Stimulated activated CD8-positive, alpha-beta memory T cell treated with anti-CD3 and anti-CD28 coated beads, Interleukin-2, amount 100 ng/mL, for 1 hour (primary cell): ENCODE measurements at places on chromosomes 3 and 15.

DNA sequence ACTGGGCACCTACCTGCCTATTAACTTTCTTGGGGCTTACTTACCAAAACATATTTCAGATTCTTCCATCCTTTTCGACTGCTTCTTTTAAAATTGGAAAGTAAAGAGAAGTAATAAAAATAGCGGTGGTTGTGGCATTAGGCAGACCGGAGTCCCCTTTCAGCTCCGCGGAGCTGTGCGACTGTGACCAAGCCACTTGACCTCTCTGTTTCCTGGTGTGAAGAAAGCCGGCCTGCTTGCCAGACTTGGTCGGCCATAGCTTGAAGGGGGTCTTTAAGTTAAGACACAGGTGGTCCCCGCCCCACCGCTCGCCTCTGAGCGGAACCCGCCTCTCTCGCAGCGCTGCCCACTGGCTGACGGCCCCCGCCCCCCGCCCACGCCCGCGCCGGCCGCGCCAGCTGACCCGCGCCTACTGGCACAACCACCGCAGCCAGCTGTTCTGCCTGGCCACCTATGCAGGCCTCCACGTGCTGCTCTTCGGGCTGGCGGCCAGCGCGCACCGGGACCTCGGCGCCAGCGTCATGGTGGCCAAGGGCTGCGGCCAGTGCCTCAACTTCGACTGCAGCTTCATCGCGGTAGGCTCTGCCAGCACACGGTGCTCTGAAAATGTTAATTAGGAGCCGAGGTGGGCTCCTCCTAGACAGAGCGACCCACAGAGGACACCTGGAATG, 18.3 kb downstream of the NOX5 start:
- no peak for DNase-seq

GRCh38 chr3:184756151-184757021, 44.5 kb upstream of the MAGEF1 start:
- no peak for DNase-seq

DNA sequence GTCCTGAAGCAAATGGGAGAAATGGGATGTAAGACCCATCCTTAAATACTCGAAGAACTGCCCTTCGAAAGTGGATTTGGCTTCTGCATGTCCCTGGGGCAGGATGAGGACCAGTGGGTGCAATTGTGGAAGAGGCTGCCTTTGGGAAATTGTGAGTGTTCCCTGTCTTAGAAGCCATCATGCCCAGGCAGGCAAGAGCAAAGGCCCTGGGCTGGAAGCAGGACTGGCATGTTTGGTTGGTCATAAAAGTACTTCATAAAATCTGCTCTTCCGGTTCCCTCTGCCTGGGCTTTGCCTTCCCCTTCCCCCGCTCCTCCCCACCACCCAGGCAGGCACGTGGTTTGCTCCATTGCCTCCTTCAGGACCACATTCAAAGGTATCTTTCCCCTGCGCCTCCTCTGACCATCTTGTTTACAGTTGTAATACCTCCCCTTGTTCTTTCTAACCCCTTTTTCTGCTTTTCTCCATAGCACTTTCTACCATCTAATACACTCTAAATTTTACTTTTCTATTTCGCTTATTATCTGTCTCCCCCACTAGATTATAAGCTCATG, 8.3 kb downstream of the MINAR1 start:
- no peak for DNase-seq

DNA sequence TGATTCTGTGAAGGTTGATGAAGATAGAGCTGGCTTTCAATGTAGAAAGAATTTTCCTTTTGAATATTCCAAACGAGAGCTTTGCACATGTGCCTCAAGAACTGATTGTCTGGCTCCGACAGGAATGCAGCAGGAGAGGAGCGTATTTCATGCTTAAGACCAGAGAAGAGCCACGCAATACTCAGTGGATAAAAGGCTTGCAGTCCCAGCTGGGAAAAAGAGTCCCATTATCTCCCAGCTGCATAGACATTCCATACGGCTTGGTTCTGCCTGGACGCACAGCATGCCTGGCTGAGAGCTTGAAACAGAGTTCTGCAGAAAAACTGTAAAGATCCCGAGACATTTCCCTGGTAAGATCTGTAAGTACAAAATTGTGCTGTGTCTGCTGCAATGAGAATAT, at the start of gene CNTN6:
Gene CNTN6, plus strand, starts transcription at position 254 of the 400 bp plus-strand sequence. CDS start 54,985 bp downstream, outside the sequence.
- no peak for DNase-seq

- DNase-seq = no peak
These were observed 139.7 kb downstream of the STAG1 start for GRCh38 chr3:136612512-136612911.

GRCh38 chr15:56960116-56960515, 41.7 kb downstream of the TCF12 start:
- no peak for DNase-seq

GRCh38 chr3:48598323-48599076, 3.4 kb upstream of the COL7A1 start:
- no peak for DNase-seq

DNA sequence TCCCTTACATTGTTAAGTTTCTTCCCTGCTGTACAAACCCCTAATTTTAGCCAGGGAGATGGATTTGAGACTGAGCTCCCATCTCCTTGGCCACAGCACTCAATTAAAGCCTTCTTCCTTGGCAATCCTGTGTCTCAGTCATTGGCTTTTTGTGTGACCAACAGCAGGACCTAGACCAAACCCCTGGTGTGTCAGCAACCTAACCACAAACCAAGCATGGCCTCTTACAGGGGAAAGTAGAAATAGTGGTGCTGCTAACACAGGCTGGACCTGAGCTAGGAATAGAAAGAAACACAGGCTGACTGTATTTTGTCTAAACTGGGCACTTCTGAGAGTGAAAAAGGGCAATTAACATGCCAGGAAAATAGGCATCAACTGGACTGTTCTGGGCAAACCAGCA, 37.9 kb downstream of the PPCDC start:
- DNase-seq = no peak

GRCh38 chr15:70258369-70259027, 160.8 kb upstream of the TLE3 start:
- DNase-seq = peak; percentile 24

DNA sequence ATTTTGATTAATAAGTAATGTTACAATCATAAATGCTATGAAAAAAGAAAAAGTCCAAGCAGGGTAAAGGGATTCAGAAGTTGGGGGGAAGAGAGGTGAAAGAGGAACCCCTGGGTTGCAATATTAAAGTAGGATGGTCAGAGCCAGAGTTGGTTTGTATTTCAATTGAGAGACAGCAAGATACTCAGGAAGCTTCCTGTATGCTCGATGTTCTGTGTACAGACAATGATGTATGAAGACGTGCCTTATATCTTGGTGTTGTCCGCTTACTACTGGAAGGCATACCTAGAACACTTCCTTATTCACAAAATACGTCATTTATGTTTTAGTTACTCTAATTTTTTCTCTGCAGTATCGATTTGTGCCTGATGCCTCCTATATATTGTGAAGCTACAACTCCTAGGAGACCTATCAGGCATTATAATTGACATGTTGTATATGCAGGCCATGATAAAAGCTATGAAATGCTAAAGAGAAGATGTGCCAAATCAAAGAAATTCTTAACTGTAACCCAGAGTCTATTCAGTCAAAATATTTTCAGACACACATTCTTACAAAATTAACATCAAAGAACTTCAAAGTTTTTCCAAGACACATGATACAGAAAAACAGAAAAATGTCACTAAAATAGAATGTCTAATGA, 87.5 kb downstream of the TBL1XR1 start:
- DNase-seq = no peak

DNA sequence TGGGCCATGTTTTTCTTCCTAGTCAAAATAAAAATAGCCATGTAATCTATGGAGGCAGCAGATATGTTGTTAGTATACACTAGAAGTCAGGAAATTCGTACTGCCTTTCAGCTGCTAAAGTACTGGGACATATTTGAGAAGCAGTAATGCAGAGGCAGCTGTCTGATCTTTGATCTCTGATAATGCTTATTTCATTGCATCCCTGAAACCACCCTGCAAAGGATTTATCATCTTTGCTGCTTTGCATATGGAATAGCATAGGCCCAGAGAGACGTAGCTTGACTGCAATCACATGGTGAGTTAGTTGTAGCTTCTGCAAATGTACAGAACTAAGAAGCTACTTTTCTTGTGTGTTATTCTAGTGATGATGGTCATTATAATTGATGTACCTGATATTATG, 52.4 kb downstream of the RBM6 start:
- DNase-seq = no peak

DNA sequence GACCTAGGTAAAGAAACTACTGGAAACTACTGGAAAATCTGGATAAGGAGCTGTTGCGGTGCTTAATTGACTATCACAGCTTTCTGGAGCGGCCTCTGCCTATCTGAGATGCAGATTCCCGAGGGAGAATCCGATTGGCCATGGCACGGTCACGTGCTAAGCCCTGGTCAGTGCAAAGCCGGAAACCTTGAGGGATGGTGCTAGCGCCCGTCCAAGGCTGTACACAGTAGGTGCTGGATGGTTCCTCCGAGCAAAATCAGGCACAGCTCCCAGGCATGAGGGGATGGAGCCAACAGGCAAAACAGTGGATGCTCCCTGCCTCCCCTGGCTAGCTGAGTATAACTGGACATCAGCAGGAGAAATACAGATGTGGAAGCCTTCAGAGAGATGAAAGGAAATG, 238.7 kb upstream of the HES1 start:
- no peak for DNase-seq

- DNase-seq = no peak
These were observed 13.4 kb downstream of the IFT57 start for GRCh38 chr3:108208831-108209230.

DNA sequence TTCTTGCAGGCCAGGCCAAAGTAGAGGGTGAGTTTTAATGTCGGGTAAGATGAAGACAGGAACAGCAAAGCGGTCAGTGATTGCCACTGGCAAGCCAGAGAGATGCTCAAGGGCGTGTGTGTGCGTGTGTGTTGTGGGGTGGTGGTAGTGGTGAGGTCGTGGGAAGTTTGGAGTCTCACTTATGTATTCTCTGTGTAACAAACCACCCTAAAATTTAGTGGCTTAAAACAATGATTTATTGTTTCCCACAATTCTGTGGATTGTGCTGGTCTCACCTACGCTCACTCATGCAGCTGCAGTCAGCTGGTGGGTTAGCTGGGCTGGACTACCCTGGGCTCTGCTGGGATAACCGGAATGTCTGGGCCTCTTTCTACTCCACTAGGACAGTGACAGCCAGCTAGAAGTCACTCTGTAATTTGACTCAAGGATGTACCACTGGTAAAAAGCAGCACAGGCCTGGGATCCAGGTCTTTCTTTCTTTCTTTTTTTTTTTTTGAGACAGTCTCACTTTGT, 50.9 kb upstream of the BHLHE40 start:
- no peak for DNase-seq

DNA sequence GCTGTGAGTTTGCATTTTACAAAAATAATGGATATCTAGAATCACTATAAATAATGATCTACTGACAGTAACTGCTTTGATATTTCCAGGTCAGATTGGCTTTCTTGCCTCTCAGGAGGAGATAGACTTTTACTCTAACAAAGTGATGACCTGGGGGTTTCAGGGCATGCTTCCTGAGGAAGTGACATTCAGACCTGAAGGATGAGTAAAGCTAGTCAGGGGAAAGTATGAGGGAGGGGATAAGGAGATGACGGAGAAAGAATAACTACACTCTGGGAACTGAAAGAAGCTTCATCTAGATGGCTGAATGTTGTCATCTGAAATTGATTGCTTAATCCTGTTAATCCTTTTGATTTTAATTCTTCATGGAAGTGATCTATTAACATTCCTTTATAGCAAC, 32.2 kb downstream of the ARMC8 start:
- no peak for DNase-seq

- DNase-seq = no peak
These were observed 101.7 kb upstream of the EIF1B start for GRCh38 chr3:40207796-40208195.

- peak; percentile 39 for DNase-seq
These were observed 28.5 kb downstream of the BTD start for GRCh38 chr3:15629860-15630597.

DNA sequence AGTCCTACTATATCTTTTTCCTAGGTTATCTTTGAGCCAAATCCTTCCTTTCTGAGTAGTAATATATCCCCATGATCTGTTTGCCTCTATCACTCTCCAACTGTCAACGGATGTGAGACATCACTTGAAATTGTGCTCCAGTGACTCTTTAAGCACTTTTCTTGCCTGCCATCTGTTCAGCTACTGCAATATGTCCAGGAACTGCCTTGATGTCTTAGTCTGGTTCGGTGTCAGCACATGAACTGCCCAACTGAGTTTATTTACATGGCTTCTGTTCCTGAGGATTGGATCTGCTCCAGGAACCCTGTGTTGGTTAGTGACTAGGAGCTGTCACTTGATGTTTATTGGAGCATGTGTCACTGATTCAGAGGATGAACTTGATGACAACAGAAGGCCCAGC, 116.5 kb downstream of the SLC9A9 start:
- DNase-seq = no peak

GRCh38 chr3:173548261-173548660, 150.7 kb downstream of the NLGN1 start:
- DNase-seq = no peak

DNA sequence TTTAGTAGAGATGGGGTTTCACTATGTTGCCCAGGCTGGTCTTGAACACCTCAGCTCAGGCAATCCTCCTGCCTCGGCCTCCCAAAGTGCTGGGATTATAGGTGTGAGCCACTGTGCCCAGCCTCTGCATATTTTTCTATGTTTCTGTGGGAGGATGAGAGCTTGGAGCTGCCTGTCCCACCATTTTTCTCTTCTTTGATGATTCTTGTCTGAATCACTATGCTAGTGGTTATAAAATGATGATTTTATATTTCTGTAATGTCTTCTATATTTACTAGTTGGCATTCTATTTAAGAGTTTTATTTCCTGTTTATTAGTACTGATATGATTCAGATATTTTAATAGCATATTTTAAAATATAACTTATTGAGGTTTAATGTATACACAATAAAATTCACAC, 69.7 kb downstream of the CHCHD6 start:
- no peak for DNase-seq
